Naive thymus-derived CD4-positive, alpha-beta T cell (primary cell): ENCODE measurements at places on chromosomes 2 and 18. TPM values are rescaled to one million over a fixed set of nuclear protein-coding genes. Genes with fewer than 3 reads are reported as not detected.

DNA sequence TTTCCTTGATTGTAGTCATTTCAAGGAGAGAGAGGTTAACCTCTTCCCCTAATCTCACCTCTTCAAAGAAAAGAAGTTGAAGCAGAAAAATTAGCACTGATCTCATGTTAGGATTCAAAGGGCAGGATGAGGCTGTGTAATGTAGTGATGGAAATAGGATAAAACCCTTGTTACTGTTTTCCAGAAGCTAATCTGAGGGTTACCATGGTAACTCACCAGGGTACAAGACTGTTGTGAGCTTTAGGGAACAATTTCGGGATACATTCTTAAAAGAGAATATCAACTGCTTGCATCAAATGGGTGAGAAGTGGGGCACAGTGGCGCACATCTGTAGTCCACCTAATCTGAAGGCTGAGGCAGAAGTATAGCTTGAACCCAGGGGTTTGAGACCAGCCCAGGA, 64.9 kb upstream of the SLC39A10 start:
- no peak for DNase-seq

GRCh38 chr2:172072706-172073105, 12.6 kb upstream of the DLX1 start:
- DNase-seq, result no peak

- DNase-seq, result no peak
Measured at GRCh38 chr2:58757971-58758370, 516.8 kb upstream of the FANCL start.

DNA sequence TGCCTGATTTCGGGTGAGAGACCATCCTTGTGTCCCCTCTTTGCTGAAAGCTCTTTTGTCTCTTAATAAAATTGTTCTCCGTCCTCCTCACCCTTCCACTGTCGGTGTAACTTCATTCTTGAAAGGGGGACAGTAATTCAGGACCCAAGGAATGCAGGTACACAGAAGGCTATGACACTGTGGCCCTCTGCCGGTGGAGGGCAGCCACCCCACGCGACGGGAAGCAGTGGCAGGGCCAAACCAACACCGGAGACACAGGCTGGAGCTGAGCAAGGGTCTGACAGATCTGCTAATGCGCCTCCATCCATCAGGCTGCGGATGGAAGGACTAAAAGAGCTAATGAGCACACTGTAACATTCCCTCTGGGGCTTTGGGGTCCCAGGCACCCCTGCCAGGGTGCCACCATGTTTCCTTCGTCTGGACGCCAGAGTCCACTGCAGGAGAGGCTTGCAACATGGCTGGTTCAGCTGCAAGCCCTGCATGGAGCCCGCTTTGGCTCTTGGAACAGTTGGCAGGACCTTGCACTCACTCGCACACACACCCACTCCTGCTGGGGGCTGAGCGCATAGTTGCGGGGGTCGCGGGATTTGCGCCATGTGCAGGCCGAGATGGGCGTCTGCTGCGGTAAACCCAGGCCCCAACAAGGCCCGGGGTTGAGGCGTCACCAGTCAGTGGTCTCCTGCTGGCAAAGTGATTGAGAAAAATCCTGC, 544.1 kb upstream of the CDH7 start:
- no peak for DNase-seq

The PLB1 gene
- total RNA-seq, result 1.2 TPM

The ALPI gene
- total RNA-seq, result not detected

The HOXD9 gene
- total RNA-seq, result not detected

The C1GALT1C1L gene
- total RNA-seq, result not detected
